Motor neuron (in vitro differentiated cells): ENCODE measurements at places on chromosomes 13 and 19.

- no peak for ATAC-seq
Observed at GRCh38 chr13:64158908-64159307, 2743.3 kb upstream of the PCDH20 start.

GRCh38 chr13:77143431-77143830 is 116.5 kb upstream of the FBXL3 start:
- no peak for ATAC-seq

- ATAC-seq = no peak
Observed at GRCh38 chr19:45882652-45883585, 3.0 kb downstream of the IRF2BP1 start.

DNA sequence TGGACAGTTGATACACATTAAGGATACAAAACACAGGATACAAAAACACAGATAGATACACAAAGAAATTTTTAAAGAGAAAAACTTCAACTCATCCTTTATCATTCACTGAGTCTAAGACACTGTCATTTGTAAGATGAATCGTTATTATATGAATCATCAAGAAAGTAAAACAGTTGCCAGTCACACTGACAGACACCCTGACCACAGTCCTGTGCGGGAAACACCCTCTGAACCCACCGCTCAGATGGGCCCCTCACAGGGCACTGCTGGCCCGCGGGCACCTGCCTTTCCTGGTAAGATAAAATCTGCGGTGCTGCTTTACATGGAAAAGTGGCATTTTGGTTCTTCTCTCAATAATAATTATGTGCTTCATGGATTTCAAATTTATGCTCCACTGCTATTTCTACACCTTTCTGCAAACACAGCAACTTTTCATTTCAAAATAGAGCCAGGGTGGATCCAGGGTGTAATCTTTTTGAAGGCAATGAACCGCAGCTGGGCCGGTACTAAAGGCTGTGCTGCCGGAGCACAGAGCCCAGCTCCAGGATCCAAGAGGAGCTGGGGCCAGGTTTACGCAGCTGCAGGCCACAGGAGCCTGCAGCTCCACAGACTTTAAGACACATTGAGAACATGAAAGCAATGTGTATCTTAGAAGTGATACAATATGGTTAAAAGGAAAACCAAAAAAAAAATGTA is 76.8 kb downstream of the TUBGCP3 start:
- ATAC-seq = no peak

- no peak for ATAC-seq
Observed at GRCh38 chr19:17953869-17954268, 13.0 kb upstream of the KCNN1 start.

DNA sequence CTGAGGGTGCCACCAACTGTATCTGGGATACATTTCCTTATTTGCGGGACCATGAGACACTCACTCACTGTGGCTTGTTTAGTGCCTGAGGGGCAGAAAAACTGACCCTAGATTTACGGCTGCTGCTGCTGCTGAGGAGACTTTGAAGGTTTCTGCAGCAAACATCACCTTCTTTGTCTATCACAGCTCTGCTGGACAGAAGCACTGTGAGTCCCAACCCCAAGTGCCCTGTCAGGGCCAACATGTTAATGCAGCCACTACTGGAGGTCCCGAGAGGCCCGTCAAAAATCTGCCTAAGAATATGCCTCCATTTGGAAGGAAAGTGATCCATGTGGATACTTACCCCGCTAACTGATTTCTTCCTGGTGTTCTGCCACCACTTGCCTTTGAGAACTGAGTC is 37.3 kb upstream of the UBL3 start:
- no peak for ATAC-seq

DNA sequence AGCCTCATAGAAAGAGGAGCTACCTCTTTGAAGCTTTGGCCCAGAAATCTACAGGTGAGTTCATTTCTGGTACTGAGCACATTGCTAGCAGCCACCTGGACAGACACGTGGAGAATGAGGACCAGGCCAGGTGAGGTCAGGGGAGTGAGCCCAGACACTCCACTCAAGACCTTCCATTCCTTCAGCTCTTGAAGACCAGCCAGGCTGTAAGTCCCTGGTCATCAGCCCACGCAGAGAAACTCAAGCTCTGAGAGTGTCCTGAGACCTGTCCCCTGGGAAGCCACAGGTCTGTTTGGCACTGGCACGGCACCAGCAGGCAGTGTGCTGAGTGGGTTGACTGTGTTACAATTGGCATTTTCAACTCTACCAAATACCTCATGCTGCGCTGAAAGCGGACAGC is 27.4 kb downstream of the C13orf42 start:
- ATAC-seq = no peak
